NCI-H1048 (cell line): ENCODE measurements at places on chromosomes 2 and 18.

- DNase-seq = no peak
These were observed 7.5 kb downstream of the SH3RF3 start for GRCh38 chr2:109136542-109136941.

GRCh38 chr2:129744649-129745048 is 234.8 kb upstream of the RAB6C start:
- DNase-seq = no peak

GRCh38 chr2:188720811-188721605 is 253.2 kb upstream of the COL3A1 start:
- DNase-seq = no peak

- no peak for DNase-seq
These were observed 41.4 kb downstream of the FOSL2 start for GRCh38 chr2:28433935-28434599.

DNA sequence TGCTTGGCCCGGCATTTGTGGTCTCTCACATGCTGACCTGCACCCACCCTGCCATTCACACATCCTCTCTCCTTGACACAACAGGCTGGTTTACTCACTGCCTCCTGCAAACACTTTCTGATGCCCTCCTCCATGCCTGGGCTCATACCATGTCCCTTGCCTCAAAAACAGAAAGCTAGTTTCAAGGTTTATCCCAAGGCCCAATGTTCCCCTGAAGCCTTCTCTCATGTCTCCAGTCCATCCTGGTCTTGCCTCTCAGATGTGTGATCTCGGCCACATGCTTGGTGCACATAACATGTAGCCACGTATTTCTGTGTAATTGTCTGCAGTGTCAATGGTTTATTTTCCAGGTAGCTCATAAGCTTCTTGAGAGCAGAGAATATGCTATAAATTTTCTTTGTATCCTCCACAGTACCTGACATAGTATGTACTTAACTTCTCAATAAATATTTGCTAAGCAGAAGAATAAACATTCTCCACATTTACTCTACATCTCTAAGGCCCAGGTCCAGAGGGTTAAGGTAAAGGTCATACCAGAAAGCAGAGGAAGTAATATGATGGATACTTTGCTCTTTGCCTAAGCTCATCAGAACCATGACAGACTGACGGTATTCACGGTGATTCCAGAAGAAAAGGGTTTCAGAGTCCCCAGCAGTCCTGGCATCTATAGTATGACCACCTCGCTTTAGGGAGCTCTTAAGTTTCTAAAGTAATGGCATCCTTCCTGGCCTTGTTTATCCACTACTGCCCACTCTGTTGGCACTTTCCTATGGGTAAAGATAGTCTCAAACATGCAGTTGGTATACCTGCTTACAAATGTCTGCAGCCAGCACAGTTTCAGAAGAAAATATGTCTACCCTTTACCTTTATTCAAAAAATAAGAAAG is 163.4 kb upstream of the ZFP36L2 start:
- no peak for DNase-seq

DNA sequence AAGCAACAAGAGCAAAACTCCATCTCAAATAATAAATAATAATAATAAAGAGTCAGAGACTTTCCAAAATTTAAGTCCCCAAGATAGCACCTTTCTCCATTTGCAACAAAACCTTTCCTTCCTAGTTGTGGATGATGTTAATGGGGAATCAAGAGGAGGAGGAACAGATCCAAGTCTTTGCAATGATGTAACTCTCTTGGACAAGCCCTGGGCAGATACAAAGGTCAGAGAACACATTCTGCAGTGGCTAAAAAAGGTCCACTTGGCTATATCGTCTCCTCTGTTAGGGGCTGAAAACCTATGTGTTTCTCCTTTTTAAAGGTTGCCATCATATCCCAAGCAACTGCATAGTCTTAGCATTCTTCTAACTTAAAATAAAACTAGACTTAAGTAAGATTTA is 151.1 kb downstream of the TMEM163 start:
- no peak for DNase-seq
